NCI-H748 treated with DMSO at 0.1 percent for 48 hours (cell line): ENCODE measurements at places on chromosomes 7 and 10.

- DNase-seq = no peak
Observed at GRCh38 chr10:126014309-126014708, 117.9 kb downstream of the FANK1 start.

DNA sequence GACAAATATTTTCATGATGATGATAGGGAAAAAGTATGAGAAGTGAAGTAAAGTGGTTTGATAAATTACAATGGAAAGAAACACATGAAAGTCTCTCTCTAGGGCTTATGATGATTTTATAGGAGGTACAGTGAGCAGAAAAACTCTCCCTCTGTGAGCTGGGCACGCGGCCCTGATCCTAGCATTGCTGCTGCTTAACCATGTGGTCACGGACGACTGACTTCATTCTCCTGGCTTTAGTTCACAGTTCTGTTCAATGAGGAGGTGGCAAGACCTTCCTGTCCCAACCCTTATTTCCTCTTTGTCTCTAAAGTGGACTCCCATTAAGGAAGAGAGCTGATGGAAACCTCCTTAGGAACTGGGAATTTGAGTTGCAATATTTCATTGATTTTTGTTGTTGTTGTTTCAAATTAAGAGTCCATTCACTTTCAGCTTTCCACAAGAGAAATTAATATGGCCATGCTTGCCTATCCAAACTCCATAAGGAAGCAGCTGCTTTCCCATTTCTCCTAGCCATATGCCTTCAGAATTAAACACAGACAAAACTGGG lies 8.2 kb upstream of the PON3 start:
- DNase-seq = no peak

- DNase-seq = no peak
Observed at GRCh38 chr7:146455091-146455655, 338.6 kb downstream of the CNTNAP2 start.

GRCh38 chr10:80320377-80320776 lies 30.9 kb upstream of the MAT1A start:
- DNase-seq = no peak

GRCh38 chr10:99337311-99337811 lies 8.2 kb downstream of the CNNM1 start:
- no peak for DNase-seq

DNA sequence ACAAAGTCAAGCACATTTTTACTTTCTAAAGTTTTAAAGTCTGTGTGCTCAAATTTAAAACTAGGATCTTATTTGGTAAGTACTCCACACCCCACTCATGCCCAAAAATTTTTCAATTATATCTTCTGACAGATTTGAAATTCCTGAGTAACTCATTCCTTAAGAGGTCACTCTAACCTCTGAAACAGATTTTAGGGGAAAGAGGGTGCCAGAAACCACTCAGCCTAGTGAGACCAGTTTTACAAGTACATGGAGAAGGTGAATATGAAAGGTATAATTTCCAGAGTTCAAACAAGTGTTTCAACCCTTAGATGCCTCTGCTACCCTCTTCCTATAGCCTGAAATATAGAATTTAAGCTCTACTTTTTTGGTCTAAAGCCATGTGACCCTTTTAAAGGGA lies 79.2 kb downstream of the C7orf25 start:
- DNase-seq = no peak

DNA sequence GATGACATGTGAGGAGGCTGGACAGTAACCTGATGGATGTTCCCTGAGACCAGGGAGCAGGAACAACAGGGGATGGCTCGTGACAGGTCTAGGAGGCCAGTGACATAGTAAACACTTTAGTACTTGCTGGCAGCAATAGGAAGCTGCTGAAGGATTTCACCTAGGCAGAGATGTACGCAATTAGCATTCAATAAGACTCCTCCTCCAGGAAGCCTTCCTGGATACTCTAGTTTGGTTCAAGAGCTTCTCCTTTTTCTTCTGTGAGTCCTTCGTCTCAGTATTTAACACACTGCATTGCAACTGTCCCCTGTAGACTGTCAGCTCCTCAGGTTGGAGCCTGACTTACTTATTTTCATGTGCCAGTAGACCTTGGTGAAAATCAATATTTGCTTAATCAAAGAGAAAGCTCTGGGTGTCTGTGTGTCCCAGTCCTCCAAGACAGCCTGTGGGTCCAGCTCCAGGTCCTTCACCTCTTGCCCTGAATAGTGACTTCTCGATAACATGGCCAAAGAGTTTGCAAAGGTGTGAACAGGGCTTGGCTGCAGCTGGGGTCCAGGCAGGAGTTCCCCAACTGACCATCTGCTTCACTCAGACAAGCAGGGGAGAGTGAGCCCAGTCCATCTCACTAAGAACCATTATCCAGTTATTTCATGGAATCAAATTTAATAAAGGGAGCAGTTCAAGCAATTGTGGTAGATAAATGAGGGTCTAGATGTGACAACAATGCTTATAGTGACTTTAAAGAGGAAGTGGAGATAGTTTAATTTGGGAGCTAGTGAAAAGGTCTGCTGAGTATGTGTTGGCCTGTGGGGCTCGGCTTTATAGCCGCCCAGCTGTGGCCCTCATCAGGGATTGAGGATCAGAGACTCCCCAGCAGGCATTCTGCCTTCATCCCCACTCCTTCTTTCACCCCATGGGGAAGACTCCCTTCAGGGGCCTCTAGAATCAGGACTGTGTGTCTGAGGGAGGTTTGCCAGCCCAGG lies 9.4 kb downstream of the TMEM273 start:
- DNase-seq = no peak

DNA sequence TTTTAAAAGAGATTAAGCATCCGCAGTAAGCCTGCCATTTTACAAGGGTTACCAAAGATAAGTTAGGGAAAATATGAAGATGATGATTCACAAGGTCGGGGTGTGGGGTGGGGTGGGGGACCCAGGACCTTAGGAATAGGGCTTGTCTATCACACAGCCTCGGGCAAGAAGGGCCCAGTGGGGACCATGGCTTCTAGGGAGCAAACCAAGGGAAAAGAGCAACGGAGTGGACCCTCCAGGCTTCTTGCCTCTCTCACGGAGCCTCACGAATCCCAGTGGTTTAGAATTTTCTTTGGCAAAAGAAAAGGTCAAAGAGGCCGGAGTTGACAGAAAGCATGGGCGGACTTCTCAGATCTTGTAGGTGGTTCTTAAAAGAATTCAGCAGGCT lies 1.3 kb downstream of the PRKCQ start:
- no peak for DNase-seq

GRCh38 chr7:46713868-46714596 lies 793.0 kb upstream of the IGFBP3 start:
- DNase-seq = no peak

GRCh38 chr7:75656740-75657139 lies 82.0 kb downstream of the HIP1 start:
- DNase-seq = no peak

DNA sequence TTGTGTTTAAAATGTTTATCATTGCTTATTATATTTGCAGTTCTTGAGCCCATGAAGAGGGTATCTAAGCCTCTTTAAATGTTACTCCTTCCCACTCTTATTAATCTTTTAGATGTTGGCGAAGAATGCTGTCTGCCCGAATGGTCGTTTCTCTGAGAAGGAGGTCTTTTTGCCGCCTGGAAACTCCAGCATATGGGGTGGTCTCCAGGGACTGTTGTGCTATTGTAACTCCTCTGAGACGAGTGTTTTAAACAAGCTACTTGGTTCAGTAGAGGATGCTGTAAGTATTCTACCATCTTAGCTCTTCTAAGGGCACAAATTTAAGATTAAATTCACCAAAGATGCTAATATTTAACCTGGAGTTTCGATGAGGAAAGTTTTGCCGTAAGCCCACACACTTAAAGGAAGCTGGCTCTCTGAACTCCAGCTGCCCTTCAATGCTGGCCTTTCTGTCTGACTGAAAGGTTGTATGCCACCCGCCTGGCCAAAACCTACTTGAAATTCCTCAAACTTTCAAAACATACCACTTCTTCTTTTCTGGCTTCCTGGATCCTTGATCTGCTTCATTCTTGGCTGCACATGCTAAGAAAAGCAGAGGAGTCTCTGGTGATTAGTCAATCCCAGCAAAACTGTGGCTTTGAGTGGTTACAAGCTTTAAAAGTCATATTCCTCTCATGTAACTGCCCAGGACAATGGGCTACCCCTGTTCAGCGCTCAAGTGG lies 74.7 kb downstream of the ABCA13 start:
- no peak for DNase-seq

DNA sequence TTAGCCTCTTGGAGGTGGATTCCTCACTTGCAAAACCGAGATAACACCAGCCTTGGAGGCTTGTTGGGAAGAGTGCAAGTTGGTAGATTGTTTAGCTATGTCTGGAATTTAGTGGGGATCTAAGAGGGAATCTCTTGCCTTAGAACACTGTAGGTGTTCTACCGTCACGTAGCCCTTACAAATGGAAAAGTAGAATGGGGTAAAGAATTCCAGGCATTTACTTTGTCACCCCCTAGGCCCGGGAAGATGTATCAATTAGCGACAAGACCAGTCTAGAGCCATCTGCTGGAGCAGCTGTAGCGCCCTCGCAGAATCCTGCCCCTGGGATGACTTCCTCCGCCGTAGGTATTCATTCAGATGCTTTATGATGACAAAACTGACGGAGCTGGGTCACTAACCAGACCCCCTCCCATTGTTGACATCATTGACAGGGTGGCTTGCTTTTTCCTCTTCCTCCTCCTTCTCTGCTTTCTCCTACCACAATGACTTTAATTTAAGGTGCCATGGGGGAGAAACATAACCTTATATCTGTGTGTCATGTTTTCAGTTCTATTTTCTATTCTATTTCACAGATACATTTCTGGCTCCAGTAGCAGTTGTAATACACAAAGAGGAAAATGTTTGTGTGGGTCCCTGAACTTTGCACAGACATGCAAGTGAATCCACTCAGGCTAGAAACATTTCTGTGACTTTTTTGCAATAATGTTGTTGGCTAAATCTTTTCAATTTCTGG lies 262.6 kb upstream of the LYZL1 start:
- no peak for DNase-seq

GRCh38 chr10:85665681-85666080 lies 700.9 kb downstream of the GRID1 start:
- no peak for DNase-seq

- DNase-seq = no peak
Observed at GRCh38 chr10:49172777-49173132, 15.4 kb downstream of the TMEM273 start.

DNA sequence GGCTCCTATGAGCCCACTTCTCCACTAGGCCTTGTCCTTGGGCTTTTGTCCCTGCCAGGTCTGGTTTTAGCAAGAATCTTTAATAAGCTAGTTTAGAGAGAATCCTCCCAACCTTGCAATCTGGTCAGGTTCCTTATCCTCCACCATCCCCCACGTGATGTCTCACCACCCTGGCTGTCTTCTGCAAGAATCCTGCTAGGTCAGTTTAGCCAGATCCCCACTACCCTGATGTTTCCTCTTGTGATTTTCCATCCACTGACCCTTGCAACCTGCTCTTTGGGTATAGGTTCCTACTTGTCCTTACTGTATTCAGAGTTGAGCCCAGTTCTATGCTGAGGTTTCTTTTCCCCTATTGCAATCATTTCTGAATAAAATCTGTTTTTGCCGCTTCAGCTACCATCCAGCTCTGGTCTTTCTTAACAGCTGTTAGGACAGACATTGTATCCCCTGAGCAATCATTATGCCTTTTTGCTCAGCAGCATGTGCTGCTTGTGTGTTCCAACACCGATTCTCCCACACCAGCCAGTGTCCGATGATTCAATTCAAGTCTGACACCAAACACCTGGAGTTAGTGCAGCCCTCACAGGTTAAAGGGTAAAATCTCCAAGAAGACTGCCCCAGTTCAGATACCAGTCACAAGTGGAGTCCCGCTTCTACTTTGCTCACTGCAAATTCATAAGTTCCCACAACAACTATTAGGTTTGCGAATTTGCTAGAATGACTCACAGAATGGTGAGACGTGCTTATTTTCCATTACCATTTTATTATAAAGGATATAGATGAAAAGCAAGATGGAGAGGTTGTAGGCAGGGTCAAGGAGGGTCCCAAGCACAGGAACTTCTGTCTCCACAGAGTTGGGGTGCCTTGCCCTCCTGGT lies 62.2 kb upstream of the ADCY1 start:
- DNase-seq = no peak

DNA sequence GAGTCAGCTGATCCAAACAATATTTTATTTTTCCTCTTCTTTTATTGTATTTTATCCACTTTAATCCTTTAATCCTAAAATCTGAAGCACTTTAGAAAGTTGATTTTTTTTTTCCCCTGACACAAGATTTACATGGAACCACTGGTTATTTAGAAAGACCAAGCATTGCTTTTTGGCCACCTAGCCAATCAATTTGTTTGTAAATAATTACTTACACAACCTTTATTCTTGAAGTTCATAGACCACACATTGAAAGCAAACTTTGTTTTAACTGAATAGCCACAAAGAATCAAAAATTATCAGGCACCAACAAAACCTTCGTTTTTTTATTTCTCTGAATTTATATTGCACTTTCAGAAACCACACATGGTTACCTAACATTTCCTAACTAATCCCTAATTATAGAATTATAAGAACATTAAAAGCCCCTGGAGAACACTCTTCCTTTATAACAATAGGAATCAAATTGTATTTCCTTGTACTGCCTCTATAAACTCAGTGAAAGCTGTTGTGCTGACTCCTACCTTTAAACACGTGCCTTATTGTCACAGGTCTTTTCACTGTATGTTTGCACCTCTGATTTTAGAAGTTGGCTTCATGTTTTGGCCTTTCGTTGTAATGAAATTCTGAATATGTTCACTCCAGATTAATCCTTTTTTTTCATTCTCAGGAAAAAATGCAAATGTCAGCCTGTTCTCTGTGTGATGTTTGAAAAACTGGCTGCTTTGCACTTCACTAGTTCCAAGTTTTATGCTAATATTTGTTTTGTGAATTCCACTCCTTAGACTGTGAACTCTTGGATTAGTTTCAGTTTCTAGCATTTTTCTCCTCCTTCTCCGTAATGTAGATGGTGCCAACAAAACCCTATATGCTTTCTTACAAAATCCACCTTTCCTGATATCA lies 1511.9 kb downstream of the REEP3 start:
- no peak for DNase-seq

DNA sequence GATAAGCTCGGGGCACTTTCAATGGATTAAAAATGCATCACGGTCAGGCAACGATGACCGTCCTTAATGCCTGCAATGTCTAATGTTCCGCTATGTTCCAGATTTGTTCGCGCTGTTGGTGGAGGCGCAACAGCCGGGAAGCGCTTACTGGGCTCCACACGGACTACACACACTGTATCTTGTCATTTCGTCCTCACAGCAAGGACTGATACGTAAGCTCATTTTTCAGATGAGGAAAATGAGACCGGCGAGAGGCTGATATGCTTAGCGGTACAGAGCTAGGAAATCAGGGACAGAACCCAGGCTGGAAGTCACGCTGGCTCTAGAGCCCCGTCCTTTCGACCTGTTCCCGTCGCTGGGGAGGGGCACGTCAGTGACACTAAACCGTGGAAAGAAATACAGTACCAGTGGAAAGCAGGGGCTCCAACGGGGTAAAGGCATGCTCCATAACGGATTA lies 670 bp downstream of the TPK1 start:
- DNase-seq = peak; percentile 47
